Fibroblast of upper back skin (primary cell): ENCODE measurements at places on chromosomes 12 and 14.

- DNase-seq, result no peak
Measured at GRCh38 chr12:87870061-87870460, 159.1 kb downstream of the C12orf50 start.

DNA sequence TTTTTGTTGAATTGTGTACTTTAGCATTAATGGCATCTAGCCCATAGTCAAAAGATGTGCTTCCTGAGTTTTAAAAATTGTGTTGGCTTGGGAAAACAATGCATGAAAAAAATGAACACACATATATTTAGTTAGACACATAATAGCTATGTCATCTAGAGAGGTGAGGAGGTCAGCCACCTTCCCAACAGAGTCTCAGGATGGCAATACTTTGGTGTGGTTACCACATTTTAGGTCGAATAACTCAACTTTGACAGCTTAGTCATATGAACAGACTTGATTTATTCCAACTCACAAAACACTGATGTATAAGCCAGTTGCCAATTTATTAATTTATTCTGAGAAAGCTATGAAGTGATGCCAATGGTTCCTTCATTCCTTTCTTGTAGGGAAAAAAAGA lies 114.0 kb downstream of the ETNK1 start:
- peak; percentile 25 for DNase-seq

- DNase-seq, result no peak
Measured at GRCh38 chr14:42078345-42078744, 471.7 kb downstream of the LRFN5 start.

DNA sequence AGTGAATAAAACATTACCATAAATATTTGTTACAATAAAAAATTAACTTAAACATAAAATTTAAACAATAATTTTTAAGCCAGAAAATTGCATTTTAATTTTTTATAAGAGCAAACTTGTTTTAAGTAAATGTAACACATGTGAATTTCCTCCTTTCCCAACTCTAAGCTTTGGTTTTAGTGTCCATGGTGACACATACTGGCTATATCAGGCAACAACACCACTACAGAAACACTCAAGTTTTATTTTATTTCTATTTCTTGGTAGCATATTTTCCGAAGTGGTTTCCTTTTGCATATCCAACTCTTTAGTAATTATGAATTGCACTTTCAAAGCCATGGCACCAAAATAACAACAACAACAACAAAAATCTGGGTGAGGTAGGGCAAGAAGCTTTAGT lies 2.2 kb downstream of the NELL2 start:
- no peak for DNase-seq

DNA sequence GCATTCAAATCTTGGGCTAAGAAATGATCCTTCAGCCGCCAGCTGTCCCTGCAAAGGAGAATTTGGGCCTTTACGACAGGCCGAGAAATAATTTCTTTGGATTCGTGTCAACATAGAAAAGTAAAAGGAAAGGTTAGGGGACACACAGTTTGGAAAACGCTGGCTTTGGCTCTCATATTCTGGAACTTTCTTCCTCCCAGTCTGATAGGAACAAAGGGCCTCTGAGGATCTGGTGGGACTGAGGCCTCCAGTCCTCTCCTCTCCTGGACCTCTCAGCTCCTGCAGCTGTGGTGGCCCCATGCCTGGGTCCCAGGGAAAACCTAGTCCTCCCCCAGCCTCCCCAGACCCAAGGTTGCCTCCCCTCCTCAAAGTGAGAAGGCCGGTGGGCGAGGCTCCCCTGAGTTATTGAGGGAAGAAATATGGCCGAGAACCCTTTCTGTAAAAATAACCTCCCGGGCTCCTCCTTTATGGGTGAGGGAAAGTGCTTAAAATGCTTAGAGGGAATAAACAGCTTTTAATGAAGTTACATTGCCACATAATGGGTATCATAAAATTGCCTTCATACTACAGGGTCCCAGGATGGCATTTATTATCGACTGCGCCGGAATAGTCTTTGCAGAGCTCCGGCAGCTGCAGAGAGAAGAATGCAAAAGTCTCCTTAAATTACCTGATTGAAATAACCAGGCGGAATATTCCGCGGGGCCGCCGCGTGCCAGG lies 188.3 kb downstream of the PHETA1 start:
- DNase-seq, result no peak

DNA sequence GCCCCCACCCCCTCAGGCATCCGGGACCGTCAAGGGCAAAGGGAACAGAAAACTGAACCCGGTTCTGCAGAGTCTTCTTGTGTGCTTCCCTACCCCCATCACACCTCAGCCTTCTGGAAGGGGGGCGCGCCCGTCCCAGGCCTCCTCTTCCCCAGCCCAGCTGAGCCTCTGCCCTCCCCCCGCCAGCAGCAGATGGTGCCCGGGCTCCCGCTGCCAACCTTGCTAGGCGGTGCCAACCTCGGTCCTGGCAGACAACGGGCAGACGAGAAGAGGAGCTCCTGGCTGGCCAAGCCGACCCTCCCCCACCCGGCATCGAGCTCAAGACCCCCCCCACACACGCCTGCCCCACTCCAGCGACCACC lies 8.7 kb downstream of the STAC3 start:
- DNase-seq, result no peak

DNA sequence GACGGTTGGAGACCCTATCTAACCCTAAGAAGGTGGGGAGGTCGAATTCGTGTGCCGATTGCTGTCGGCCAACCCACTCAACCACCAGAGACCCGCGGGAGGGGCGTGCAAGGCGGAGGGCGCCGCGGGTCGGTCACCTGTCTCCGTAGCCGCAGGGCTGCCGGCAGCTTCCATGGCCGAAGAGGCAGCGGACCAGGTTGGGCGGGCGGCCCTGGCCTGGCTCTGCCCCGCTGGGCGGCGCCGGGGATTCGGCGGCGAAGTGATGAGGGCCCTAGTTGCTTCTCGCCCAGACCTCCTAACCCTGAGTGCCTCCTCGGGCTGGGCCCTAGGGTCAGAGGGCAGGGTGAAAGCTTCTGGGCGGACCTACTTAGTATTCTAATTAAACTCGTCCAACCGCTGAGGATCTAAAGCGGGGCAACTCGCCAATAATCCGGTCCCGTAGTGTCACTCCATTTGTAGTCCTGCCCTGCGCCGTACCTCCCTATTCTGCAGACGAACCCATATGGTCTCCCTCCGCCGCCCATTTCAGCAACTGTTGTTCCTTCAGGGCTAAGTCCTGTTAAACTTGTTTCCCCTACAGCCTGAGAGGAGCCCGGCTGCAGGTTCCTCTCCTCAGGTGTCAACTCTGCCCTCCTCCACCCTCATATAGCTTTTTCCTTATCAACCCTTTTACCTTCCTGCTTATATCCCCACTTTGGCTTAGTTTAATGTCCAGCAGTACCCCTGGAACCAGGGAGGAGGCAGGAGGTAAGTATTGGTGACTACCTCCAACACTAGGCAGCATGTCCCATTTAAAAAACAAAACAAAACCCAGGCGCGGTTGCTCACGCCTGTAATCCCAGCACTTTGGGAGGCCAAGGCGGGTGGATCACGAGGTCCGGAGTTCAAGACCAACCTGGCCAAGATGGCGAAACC lies at the start of gene PYM1:
Gene PYM1, minus strand, starts transcription at position 307 of the 915 bp plus-strand sequence. Its CDS starts 133 bp downstream, at position 174.
- DNase-seq, result peak; percentile 51

GRCh38 chr14:105076296-105076804 lies 11.1 kb upstream of the GPR132 start:
- DNase-seq, result no peak

DNA sequence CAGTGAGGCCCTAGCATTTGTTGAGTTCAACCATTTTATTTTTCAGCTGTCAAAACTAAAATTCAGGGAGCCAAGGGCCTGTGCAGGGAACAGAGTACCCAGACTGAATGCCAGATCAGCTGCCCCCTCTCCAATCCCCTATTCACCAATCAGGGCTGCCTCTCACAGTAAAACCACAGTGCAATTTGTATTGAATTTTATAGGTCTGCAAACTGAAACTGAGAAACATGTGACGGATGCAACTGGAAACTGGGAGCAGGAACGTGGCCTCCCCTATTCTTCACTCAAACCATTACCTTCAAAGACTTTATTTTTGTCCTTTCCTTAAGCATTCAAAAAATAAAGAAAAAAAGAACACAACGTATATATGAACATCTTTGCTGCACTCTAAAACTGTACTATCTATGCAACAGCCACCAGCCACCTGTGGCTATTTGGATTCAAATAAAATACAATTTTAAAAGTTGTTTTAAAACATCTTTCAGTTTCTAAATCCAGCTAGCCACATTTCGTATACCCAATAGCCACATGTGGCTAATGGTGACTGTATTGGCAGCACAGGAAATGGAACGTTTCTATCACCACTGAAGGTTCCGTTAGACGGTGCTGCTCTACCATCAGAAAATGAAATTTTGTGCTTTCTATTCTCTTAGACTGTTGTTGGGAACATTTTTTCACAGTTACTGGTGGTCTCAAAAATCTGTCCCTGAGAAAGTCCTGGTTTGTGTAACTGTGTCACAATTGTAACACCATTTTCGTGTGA lies 371.3 kb upstream of the FAR2 start:
- no peak for DNase-seq

DNA sequence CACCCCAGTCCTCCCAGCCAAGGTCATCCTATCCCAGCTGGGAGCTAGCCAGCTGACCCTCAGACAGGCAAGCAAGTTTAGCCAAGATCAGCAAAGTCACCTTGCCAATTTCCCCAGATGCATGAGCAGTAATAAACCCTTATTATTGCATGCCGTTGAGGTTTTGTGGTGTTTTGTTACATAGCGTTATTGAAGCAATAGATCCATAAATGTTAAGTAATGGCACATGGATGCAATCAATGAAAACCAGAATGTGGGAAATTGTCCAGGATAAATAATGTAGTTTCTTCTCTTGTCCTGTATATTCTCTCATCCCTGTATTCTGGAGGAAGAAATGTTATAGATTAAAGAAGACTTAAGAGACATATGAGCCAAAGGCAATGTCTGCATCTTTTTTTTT lies 18.0 kb upstream of the TMEM260 start:
- DNase-seq, result peak; percentile 57

DNA sequence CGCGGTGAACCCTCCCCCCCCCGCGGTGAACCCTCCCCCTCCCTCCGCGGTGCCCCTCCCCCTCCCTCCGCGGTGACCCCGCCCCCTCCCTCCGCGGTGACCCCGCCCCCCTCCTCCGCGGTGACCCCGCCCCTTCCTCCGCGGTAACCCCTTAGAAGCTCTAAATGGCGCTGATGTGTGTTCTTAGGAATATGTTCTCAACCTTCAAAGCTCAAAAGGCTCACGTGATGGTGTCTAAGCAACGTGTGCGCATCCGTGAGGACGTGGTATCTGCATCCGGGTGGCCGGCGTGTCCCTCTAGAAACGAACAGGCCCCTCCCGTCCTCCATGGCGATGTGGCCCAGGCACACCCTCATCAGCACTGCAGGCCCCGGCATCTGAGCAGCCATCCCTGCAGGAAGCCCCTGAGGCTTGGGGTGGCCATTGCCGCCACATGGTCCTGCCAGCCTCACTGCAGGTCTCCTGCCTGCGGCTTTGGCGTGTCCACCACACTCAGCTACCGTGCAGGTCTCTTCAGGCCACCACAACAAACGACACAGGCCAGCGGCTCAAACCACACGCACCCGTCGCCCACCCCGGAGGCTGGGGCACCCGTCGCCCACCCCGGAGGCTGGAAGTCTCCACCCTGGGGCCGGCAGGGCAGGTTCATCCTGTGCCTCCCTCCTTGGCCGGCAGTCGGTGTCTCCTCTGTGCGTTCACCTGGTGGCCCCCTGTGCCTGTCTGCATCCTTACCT lies 14.5 kb upstream of the FBRSL1 start:
- no peak for DNase-seq

DNA sequence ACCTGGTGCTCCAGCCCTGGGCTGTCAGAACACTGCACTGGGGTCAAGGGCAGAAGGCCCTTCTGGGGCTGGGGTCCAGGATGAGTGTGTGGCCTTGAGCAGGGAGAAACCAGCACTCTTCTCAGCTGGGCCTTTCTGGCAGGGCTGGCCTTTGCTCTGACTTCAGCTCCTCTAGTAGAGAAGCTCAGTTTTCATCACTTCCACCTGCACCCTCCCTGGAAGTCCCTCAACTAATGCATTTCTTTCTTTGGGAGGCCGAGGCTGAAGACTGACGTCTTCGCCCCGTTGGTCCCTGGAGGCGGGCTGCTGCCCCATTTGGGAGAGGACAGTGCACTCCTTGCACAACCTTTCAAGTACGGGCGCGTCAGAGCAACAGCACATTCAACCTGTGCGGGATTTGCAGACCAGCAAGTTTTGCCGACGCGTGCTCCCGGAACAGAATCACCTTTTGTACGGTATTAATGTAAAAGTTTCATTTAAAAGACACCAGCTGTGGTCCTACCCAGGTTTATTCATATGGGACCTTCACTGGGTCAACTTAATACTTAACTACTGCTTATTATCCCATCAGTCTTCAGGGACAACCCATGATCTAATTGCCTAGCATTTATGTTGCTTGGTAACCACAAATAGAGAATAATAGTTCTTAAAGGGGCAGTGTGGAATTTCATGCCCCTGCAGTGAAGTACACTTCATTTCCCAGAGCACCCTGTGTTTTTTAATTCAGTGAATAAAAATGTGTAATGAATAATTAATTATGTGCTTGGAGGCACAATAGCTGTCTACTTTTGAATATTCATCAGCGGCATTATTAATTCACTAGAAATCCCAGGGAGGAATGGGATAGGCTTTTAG lies 134.8 kb upstream of the VRK1 start:
- no peak for DNase-seq

DNA sequence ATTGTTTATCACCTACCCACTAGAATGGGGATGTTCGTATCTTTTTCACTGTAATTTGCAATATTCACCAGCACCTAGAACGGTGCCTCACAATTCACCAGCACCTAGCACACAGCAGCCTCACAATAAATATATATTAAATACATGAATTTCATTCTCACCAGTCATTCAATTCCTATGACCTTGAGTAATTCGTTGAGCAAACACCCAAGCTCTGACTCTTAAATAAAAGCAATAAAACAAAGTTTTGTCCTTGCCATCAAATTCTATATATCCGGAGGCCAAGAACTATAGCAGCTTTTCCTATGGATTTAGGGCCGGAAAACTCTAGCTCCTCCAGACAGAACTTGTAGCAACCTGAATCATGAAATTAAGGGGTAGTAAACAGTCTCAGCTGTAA lies 981 bp downstream of the VTI1B start:
- DNase-seq, result peak; percentile 2

GRCh38 chr14:94680862-94681288 lies 68.7 kb downstream of the SERPINA3 start:
- DNase-seq, result no peak

DNA sequence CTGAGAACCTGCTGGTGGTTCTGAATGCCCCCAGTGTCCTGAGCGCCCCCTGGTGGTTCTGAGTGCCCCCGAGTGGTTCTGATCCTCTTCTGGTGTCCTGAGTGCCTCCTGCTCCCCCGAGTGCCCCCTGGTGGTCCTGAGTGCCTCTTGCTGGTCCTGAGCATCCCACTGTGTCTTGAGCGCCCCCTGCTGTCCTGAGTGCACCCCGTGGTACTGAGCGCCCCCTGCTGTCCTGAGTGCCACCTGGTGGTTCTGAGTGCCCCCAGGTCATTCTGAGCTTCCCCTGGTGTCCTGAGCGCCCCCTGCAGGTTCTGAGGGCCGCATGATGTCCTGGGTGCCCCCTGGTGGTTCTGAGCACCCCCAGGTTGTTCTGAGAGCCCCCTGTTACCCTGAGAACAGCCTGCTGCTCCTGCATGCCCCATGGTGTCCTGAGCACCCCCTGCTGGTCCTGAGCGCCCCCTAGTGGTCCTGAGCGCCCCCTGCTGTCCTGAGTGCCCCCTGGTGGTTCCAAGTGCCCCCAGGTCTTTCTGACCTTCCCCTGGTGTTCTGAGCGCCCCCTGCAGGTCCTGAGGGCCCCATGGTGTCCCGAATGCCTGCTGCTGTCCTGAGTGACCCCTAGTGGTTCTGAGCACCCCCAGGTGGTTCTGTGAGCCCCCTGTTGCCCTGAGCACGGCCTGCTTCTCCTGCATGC lies 1165.4 kb downstream of the TMEM121 start:
- DNase-seq, result no peak

- DNase-seq, result no peak
Measured at GRCh38 chr12:104721039-104721405, 237.1 kb downstream of the SLC41A2 start.
